NCI-H524 (cell line): ENCODE measurements at places on chromosomes 12 and 14.

- peak; percentile 48 for DNase-seq
Observed at GRCh38 chr14:63134801-63135200, 69.4 kb upstream of the RHOJ start.

DNA sequence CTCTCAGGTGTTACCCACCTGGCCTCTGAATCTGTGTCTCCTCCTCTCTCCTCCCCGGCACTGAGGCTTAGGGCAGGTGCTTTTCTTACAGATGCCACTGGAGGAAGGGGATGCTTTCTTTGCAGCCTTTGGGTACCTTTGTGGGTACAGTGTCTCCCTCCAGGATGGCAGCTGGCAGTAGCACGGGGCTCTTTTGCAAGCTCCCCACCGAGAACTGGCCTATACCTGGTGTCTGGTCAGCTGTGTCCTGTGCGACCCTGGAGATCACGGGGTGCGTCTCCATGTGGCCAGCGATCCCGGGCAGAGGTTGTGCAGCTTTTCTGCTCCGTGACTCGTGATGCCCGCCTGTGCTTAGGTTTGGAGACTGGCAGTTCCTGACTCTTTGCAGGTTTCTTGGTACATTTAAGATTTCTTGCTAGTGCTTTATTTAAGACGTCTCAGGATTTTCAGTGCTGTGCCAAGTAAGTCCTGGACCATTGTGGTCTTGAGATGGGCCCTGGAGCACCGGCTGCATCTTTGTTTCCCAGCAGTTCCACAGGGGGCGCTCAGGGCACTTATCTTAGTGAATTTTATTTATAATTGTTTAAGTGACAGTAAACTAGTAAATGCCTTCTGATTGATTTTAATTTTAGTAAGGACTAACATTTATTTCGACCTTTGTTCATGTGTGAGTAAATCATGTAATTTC lies 68.9 kb downstream of the DDX51 start:
- no peak for DNase-seq

DNA sequence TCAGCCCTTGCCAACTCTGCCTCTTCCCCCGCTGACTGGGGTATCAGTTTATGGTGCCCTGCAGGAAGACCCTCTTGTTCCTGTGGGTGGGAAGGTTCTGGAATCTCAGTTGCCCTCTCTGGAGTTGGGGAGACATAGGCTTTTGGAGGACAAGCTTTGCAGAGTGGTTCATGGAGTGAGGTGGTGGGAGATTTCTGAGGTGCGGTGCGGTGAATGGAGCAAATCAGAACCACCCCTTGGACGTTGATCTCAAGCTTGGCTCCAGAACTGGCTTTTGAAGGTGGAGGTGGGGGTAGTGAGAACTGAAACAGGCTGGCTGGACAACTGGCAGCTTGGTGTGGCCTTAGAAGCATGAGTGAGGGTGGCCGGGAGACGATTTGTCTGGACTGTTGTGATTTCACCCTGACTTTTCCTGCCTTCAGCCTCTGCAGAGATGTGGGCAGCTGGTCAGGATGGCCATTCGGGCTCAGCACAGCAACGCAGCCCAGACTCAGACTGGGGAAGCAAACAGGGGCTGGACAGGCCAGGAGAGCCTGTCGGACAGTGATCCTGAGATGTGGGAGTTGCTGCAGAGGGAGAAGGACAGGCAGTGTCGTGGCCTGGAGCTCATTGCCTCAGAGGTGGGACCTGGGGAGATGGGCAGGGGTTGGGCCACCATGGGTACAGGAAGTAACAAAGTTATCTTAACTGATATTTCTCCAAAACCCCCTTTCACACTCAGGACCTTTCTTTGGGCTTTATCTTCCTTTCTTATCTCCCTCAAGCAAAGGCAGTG lies 1.1 kb downstream of the SHMT2 start:
- no peak for DNase-seq

GRCh38 chr14:106690333-106690891 lies 1164.0 kb downstream of the TMEM121 start:
- DNase-seq: no peak

DNA sequence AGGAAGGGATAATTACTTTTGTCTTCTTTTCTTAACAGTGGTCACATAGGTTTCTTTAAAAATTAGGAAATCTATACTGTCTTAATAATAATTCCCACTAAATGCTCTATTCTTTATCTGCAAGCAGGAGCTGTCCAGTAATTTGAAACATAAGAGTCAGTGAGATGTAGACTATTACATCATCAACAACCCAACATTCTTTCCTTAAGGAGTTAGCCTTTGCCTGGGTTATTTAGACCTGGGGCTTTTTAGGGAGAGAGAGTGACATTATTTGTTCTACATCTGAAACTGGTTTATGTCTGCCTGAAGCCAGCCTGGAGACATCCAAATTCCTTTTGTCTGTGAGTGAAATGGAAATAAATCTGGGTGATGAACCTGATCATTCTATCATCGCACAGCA lies 294.4 kb downstream of the TMTC2 start:
- no peak for DNase-seq

DNA sequence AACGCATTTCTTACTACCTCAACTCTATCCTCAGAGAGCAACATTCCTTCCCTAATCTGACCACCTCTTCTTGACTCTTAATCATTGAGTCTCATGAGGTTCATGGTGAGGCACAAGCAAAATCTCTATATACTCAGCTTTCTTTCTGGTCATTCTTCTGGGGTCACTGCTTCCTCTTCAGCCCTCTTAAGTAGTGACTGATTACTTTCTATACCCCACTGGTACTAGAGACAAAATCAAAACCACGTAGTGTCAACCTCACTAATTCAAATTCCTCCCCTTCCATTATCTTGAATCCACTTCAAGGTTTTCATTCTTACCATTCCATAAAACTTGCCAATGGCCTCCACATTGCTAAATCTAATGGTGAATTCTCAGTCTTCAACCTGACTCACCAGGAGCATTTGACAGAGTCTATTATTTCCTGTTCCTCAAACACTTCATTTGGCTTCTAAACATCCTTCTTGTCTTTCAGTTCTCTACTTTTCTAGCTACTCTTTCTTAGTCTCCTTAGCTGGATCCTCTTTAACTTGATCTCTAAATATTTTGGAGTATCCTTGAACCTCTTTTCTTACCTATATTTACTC lies 6.8 kb downstream of the WDHD1 start:
- DNase-seq: no peak

GRCh38 chr12:47458279-47458678 lies 247.6 kb downstream of the RPAP3 start:
- no peak for DNase-seq

DNA sequence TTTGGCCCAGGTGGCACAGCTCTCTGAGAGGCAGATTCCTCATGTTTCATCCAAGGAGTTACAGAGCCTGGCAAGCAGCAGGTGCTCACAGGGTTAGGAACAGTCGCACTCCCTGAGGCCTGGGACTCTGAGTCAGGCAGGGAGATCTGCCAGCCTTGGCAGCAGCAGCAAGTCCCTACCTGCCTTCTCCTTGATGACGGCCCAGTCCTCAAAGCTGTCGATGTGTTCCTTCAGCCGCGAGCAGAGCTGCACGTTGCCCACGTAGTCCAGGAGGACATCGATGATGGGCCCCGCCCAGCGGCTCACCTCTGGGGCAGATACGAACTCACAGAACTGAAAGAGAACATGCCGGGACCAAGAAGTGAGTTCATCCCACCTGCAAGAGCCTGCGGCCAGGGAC lies 10.4 kb downstream of the FAM181A start:
- peak; percentile 50 for DNase-seq

DNA sequence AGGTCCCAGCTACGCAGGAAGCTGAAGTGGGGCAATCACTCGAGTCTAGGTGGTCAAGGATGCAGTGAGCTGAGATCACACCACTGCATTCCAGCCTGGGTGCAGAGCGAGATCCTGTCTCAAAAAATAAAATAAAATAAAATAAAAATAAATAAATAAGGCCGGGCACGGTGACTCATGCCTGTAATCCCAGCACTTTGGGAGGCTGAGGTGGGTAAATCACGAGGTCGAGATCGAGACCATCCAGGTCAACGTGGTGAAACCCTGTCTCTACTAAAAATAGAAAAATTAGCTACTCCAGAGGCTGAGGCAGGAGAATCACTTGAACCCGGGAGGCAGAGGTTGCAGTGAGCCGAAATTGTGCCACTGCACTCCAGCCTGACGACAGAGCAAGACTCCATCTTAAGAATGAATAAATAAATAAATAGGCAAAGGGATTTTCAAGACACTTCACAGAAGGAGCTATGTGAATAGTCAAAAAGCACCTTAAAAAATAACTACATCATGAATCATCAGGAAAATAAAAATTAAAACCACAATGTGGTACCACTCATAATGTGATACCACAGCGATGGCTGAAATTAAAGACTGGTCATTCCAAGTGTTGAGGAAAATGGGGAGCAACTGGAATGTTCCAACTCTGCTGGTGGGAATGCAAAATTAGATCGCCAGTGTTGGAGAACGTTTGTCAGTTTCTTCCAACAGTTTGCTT lies 92.9 kb upstream of the TBX3 start:
- no peak for DNase-seq

- no peak for DNase-seq
Observed at GRCh38 chr12:113778432-113779132, 187.5 kb downstream of the RBM19 start.

GRCh38 chr12:26156201-26156871 lies 31.5 kb upstream of the BHLHE41 start:
- DNase-seq: no peak

DNA sequence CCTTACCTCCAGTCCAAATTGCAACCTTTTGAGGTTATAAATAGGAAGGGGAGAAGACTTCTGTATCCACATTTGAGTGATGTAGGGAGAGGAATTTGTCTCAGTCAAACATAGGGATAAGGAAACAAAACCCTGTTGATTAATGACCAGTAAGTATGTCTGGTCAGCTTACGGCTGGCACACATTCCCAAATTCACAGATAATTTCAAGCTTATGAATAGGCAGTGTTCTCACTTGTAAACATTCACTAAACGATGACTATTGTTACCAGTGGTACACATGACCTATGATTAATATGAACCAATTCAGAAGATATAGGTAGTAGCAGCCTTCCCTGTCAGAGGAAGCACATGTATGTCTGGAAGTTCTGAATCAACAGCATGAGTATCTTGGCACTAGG lies 33.0 kb upstream of the SLC5A8 start:
- DNase-seq: no peak

- DNase-seq: no peak
Observed at GRCh38 chr14:72747652-72748051, 146.2 kb downstream of the DPF3 start.

DNA sequence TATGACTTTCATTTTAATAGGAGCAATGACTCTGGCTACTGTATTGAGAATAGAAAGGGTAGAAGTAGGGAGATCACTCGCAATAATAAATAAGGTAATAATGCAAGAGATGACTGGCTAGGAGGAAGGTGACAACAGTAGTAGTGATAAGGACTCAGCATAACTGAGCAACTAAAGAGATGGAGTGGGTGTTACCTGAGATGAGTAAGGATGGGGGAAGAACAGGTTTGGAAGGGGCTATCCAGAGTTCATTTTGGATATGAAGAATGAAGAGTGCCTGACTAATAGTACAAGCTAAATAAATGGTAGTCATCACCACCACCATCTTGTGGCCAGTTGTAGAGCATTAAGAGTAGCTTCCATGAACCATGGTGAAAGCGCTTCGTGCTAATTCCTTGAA lies 101.1 kb downstream of the RPS6KA5 start:
- no peak for DNase-seq

GRCh38 chr12:52166672-52167071 lies 25.1 kb downstream of the KRT80 start:
- no peak for DNase-seq

DNA sequence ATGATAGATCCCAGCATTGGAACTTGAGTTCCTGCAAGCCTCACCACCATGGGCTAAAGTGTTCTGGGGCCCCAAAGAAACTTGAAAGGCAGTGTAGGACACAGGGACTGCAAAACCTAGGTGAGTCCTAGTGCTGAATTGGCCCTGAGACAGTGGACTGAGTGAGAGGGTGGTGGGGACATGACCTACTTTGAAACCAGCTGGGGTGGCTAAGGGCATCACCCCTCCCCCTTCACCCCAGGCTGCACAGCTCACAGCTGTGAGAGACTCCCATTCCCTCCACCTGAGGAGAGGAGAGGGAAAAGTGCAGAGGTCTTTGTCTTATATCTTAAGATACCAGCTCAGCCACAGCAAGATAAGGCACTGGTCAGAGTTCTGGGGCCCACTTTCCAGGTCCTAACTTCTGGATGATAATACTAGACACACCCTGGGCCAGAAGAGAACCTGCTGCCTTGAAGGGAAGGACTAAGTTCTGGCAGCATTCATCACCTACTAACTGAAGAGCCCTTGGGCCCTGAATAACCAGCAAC lies 62.5 kb downstream of the MAPKAPK5 start:
- no peak for DNase-seq

GRCh38 chr14:105042813-105043212 lies 21.9 kb upstream of the CDCA4 start:
- DNase-seq: no peak

- peak; percentile 49 for DNase-seq
Observed at GRCh38 chr14:49895480-49895879, 2.6 kb downstream of the ARF6 start.

DNA sequence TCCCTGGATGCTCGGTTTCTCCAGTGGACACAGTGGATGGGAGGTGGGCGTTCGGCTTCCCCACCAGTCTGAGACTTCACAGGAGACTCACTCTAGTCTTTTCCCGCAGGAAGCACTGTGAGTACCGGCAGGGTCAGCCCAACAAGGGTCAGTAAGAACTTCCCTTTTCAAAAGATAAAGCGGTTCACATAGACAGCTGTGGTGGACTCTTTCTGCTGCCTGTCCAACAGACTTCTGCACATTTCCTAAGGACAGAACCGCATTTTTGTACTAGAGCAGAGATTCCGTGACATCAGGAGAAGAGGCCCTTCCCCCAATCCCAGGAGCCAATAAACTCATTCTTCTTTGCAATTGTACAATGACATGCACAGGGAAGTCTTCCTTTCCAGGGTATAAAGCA lies 10.4 kb downstream of the LTBR start:
- DNase-seq: no peak

DNA sequence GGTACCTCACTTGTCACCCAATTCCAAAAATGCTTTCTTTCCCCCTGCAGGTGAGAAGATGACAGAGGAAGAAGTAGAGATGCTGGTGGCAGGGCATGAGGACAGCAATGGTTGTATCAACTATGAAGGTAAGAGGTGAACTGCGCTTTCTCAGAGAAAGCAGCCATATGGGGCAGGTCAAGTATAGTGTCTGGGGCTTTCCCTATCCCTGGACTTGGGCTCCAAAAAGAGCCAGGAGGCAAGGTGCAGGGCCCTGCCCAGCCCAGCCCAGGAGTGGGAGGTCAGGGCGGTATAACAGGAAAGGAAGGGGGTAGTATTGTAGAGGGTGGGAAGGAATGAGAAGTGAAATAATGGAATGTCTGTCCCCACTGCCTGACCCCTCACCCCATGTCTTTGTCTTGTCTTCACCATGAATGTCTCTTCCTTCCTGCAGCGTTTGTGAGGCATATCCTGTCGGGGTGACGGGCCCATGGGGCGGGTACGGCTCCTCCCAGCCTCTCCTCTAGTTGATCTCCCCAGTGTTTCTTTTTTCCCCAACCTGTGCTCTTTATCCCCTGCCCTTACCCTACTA lies 2.1 kb downstream of the MYL6 start:
- no peak for DNase-seq

- no peak for DNase-seq
Observed at GRCh38 chr12:90987101-90987500, 17.7 kb downstream of the EPYC start.

- peak; percentile 91 for DNase-seq
Observed at GRCh38 chr14:62126879-62127478, 364.8 kb downstream of the SNAPC1 start.
